ENCODE measurements at places on chromosomes 5 and 9.

DNA sequence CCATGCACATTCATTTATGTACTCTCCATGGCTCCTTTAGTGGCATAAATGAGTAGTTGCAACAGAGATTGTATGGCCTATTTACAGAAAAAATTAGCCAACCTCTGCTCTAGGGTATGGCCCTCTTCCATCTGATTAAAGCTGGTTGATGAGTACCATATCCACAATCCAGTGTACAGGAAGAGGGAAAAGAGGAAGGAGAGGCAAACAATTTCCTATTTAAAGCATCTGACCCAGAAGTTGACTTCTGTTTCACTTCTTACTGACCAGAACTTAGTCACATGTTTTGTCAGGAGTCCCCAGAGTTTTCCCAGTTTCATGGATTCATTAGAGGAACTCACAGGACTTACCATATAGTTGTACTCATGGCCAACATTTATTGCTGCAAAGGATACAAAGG lies 68.6 kb upstream of the STARD4 start:
- no peak for DNase-seq

DNA sequence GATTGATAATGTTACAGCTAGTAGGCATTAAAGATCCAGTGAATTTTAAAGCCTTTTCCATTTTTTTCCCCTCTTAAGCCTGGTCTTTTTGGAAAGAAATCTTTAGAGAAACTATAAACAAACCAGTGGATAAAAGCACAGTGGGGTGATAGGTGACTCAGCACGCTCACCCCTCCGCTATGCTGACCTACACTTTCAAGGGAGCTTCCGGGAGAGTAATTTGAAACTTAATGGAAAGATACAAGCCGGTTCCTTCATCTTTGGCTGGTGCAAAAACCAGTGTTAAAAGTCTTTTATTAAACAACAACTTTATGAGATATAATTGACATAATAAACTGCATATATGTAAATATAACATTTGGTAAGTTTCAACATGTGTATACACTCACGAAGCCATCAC lies 27.0 kb upstream of the ALDOB start:
- no peak for DNase-seq

GRCh38 chr9:70924380-70924779 lies 197.0 kb downstream of the TRPM3 start:
- no peak for DNase-seq

GRCh38 chr9:16401701-16402100 lies 468.8 kb downstream of the BNC2 start:
- no peak for DNase-seq

DNA sequence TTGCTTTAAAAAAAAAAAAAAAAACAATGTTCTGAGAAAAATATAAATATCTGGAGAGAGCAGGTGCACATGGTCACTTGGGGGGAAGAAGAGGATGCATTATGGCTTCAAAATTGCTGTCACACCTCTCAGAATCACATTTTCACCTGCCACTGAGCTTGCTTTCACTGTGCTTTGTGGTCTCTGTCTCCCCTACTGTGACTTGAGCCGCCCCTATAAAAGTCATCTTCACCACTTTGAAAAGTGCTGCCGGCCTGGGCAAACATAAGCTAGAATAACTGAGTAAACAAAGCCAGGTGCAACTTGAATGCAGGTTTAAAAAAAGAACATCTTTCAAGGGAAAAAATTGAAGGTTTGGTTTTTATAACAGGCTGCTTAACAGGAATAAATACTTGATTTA lies 368.1 kb upstream of the GRIA1 start:
- DNase-seq, result no peak

- DNase-seq, result no peak
Measured at GRCh38 chr9:2478421-2478820, 143.2 kb upstream of the VLDLR start.

DNA sequence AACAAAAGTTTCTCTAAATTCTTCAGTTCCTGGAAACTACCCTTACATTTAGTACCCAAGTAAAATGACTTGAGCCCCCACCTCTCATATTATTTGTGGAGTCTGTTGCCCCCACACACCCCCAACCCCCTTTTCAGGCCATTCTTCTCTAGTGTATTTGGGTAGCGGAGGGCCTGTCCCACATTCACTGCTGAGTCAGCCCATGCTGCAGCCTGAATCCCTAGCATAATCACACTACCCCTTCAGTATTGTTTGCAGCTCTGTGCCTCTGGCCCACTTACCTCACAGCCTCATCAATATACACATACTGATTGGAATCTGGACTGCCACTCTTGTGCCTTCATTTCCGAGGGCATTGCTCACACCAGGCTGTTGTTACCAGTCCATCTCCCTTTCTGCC lies 26.8 kb downstream of the RGS7BP start:
- DNase-seq, result no peak

DNA sequence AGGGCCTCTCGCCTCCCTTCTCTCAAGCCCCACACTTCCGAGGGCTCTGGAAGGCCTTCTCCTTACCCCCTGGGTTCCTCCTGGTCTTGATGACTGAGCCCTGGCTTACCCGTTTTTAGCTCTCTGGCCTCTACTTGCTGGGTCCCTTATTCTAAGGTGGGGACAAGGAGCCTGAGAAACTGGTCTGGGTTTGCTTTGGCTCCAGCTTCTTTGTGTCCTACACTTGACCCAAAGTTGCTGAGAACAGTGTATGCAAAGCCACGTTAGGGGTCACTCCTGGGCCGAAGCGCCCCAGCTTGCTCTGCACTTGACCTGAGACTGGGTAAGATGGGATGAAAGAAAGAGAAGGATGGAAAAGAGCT lies 788 bp downstream of the ZNF346 start:
- no peak for DNase-seq

- no peak for DNase-seq
Measured at GRCh38 chr5:150624334-150625163, 15.9 kb upstream of the SYNPO start.

- no peak for DNase-seq
Measured at GRCh38 chr9:30575218-30575617, 1809.2 kb upstream of the ACO1 start.

DNA sequence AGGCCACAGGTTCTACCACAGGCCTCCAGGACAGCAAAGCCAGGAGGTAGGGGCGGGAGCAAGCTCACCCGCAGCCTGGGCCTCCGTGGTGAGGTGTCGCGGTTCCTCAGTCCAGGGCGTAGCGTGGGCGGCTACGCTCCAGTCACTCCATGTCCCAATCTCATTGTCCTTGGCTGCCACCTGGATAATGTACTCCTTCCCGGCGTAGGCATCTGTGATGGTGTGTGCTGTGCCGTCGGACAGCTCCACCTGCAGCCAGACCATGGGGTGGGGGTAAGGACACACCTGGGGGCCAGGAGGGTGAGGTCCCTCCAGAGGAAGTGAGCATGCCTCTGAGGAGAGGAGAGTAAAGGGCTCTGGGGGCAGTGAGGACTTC lies 29.8 kb upstream of the ENHO start:
- DNase-seq, result no peak

- no peak for DNase-seq
Measured at GRCh38 chr5:98500811-98501210, 272.7 kb upstream of the RGMB start.

GRCh38 chr9:136582977-136583735 lies 37.3 kb upstream of the NOTCH1 start:
- no peak for DNase-seq

GRCh38 chr9:135095470-135096407 lies 8.3 kb downstream of the OLFM1 start:
- DNase-seq, result no peak

DNA sequence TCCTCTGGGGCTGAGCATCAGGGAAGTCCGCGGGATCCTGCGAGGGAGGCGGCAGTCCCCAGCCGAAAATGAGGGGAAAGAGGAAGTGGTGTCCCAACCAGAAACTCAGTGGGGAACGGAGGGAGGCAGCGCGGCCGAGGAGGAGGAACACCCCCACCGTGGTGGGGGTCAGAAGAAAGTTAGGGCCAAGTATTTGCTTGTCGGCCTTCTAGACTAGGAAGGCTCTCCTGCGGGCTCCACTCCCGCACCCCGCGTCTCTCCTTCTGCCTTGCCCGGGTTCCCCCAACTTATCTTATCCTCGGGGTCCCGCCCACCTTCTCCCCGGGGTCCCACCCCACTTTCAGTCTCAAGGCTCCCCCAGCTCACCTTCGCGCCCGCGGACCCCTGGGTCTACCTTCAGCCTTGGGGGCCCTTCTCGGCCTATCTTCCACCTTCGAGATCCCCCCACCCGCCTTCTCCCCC lies 557 bp upstream of the PHF2 start:
- peak; percentile 62 for DNase-seq

DNA sequence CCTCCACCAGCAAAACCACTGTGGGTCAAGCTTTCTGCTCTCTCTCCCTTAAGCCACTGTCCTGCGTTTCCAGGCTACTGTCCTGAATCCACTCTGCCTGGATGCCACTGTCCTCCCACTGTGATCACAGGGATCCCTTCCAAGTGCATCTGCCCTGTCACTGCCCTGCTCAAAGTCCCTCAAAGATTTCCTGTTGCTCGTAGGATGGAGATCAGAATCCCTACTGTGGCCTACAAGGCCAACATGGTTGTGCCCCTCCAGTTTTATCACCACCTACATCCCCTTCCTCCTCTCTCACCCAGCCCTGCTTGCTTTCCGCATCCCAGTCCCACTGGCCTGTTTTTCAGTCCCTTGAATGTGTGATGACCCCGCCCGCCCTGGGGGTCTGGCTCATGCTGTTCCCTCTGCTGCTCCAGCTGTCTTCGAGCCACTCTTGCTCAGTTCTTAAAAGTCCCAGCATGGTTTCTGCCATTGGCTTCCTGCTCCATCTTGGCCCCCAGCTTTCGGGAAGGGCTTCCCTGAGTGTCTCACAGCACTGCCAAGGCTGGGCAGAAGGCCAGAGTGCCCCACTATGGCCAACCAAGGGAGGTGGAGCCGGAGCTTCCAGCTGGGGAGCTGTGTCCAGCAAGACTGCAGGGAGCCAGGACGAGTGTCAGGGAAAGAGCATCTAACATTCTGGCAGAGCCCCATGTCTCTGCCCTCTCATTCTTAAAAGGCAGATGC lies 12.9 kb upstream of the FRRS1L start:
- no peak for DNase-seq

- no peak for DNase-seq
Measured at GRCh38 chr5:111984044-111984443, 227.1 kb upstream of the NREP start.

DNA sequence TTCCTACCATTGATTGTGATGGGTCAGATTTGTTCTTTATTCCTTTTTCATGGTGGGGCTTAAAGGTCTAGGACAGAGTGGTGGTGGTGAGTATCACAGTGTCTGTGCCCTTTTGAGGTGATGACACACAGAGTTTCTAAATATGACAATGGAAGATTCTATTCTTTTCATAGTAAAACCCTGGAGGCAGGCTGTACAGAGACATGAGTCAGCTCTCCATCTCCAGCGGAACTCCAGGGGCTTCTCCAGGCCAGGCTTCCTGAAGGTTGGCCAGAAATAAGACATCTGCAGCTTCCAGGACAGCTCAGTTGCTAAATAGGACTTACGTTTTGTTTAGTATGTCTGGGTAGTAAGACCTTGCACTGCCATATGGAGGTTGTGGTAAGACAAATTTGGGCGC lies 229.5 kb downstream of the CD180 start:
- no peak for DNase-seq
